ENCODE measurements at places on chromosomes 5 and 9. TPM values are rescaled to one million over a fixed set of nuclear protein-coding genes. Genes with fewer than 3 reads are reported as not detected.

DNA sequence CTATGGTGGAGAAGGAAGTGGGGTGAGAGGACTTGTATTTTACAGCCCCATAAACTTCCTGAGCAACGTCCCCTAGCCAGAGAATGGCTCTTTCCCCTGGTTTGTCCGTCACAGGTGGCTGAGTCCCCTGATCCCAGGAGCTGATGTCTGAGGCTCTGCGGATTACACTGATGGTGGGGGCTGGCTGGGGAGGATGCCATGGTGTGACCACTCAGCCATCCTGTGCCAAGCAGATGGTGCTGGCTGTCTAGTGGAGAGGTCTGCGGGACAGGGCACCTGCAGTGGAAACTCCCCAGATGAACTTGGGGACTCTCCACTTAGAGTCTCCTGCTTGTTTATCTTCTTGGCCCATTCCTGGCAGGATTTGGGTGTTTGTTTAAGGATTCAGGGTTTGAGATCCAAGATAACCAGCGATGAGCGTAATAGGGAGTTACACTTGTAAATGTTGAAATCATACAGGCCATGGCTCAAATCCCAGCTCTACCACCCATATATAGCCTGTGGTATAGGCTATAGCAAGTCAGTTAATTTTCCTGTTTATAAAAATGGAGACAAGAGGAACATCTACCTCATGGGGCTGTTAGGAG lies 4.7 kb upstream of the PTGS1 start:
- peaks cover 24% of the 10 kb centered on the region for H3K27me3 ChIP-seq
- H3K4me1 ChIP-seq = peaks cover 3% of the 10 kb centered on the region
- DNase-seq = peak; percentile 47
- H3K27ac ChIP-seq = no peak overlapping the region

Gene BSPRY
- 17.9 TPM for total RNA-seq

Gene ARHGEF37
- 1.3 TPM for total RNA-seq

Gene RASGRF2
- total RNA-seq = 0.82 TPM

DNA sequence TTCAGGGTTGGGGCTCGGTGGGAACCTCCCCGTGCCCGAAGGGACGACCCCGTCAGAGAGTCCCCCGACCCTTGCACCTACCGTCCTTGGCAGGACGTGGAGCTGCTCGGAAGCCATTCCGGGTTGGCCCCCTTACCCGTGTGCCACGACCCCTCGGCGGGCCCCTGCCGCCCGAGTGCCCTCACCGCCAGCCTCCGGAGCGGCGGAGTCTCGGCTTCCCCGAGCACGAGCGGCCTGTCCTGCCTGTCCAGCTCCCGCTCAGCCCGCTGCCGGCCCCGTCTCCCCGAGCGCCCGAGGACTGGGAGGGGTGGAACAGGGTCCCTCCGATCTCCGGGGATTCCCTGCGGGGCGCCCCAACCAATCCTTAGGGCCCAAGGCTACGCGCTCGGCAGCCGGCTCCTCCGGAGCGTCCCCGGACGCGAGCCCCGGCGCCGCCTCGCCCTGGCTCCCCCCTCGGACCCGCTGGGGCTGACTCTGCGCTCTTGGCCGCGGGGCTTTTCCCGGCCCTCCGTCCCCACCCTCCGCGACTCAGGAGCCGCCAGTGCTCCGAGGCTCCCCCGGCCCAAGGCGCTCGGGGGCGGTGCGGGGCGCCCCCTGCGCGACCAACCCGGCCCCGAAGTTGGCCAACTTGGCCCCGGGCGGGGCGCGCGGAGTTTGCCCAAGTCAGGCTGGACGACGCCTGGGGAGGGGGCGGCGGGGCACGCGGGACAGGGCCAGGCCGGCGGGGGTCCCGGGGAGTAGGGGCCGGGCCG lies 654 bp downstream of the ADAMTS2 start:
- DNase-seq = peak; percentile 74
- peak overlapping the region; percentile 80 for H3K4me3 ChIP-seq
- no peak overlapping the region for H3K27ac ChIP-seq
- peaks cover 74% of the 10 kb centered on the region for H3K27me3 ChIP-seq

DNA sequence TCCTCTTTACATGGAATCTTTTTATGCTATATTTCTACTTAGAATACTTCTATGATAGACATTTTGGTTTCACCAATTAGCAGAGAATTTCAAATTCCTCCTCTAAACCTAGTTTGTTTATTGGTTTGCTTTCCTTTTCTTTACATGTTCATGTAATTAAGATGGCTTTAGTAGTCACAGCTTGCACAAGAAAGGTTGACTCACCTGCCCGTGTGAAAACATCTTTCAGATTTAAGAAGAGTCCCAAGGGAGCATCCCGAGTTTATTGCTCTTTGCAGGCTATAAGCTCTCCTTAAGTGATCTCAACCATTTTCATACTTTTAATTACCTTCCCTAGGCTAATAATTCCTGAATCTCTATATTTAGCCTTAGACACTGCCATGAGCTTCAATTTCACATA lies 28.9 kb downstream of the TYRP1 start:
- H3K4me1 ChIP-seq = peaks cover 9% of the 10 kb centered on the region
- H3K27ac ChIP-seq = no peak overlapping the region
- DNase-seq = no peak
- H3K36me3 ChIP-seq = no peaks in the 10 kb centered on the region
- H3K27me3 ChIP-seq = no peaks in the 10 kb centered on the region

DNA sequence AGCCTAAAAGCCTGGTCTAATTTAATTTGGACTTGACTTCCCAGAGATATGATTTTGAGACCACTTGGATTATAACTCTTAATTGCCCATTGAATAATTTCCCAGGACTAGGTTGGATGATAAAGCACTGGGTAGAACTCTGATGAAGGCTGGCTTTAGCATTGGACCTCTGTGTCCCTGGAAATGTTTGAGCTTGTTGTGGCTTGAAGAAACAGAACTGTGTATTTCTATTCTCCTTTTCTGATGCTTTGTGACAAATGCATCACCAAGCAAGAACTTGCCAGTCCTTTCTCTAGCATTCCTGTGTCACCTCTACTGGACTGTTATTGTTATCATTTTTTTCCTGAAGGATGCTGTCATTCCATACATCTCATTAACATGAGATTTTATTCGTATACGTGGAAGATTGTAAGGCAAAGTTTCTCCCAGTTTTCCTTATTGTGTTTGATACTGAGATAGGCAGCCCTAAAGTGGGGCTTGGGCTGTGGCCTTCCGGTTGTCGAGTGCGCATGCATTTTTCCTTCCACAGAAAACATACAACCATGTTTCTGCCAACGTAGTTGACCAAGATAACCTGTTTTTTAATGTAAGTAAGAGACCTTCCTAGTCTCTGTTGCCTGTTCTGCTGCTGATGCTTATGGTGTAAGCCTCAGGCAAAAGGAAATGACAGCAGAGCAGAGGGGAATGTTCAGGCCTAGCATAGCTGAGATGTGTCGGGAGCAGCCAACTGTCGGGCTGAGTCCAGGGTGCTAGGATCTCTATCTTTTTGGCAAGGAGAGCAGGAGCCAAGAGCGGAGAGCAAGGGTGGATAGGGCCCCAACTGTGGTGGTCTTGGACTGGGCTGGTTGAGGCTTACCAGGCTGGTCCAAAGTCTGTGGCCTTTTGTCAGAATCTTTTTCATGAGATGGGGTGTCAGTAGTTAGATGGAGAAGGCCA lies 2.3 kb downstream of the NTRK2 start:
- no peak for DNase-seq
- H3K36me3 ChIP-seq = no peaks in the 10 kb centered on the region
- no peak overlapping the region for H3K27ac ChIP-seq
- no peaks in the 10 kb centered on the region for H3K4me1 ChIP-seq

Gene PRDM12
- total RNA-seq = not detected

Measured in endodermal cell (in vitro differentiated cells).